Lower lobe of right lung (tissue), 2 donors: ENCODE measurements at places on chromosomes 4 and X. TPM values are rescaled to one million over a fixed set of nuclear protein-coding genes. Genes with fewer than 3 reads are reported as not detected.
A peak's percentile ranks its signal among the peaks of the same experiment; 100 is the strongest.

DNA sequence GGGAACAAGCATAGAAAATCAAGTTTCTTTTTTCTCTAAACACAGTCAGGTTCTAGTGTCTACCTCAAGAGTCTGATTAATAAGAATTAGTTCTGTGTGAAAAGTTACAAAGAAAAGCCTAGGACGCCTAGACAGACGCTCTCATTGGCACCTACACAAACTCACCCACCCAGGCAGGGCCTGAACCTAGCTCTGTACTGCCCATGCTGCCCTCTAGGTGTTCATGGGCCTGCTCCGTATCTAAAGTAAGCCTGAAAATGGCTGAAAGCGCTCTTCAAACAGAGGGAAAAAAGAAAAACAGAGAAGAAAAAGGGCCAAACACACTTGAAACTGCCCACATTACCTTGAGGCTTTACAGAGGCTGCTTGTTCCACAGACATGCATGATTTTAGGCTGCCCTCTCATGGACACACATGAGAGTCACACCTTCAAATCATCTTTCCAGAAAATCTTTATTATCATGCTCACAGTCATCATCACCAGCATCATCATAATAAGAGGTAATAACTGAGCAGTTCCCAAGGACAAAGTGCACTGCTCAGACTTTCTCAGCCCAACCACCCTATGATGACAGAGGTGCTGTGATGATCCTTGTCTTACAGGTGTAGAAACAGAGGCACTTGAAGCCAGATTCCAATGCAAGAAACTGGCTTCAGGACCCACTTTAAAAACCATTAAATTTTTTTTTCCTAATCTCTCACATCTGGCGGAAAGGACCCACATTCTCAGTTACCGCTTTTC is 49.6 kb downstream of the MAP7D2 start:
- no peak for DNase-seq

DNA sequence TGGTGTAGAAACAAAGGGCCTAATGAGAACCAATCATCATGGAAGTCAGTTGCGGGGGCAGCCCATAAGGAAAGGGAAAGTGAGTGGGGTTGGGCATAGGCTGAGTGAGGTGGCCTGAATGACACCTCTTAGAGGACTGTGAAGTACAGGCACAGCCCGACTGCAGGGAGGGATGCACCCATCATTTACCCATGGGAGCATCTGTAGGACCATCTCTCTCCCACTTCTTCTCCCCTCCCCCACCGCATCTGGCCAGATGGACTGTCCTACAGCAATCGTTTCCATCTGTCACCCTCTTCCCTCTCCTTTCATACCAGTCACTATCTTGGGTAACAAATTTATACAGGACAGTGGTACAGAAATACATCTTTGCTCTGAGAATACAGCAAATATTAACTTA is 4.2 kb downstream of the STBD1 start:
- DNase-seq, result no peak

DNA sequence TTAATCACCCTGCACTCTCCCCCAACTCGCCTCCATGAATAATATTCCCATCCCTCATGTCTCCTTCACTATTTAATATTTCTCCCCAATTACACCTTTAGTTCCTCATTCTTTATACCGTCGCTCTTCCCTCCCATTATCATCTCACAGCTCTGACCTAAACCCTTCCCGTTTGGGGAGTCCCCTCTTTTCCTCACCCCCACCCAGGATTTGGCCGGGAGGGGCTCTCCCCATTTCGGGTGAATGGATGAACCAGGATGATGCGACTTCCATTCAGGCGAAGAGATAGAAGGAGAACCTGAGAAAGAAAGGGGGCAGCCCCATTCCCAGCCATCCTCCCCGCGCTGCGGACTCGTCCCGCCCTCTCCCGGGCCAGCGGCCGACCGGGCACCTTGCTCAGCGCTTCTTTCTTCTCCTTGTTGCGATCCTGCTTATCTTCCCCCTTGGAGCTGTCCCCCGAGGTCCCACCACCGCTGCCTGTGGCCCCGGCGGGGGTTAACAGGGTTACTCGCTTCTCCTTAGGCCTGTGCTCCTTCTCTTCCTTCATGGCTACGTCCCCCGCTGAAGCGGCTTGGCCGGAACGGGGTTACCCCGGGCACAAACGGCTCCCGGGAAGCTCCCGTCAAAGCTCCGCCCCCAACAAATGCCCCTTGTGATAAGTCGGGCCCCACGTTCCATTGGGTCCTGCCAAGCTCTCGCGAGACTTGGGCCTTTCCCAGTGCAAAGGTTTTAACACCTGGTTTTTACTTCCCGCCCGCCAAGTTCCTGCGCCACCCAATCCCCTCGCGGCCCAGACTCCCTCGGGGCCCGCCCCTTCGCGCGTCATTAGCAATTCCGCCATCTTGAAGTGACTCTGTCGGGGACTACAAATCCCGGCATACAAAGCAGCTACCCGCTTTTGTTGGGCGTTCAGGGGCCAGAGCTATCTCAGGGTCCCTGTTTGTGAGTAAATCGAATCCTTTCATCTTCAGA is at the start of gene UPF3B:
Gene UPF3B, minus strand, starts transcription at position 582 of the 972 bp plus-strand sequence. Its CDS starts 35 bp downstream, at position 547.
- peak; percentile 97 for DNase-seq

DNA sequence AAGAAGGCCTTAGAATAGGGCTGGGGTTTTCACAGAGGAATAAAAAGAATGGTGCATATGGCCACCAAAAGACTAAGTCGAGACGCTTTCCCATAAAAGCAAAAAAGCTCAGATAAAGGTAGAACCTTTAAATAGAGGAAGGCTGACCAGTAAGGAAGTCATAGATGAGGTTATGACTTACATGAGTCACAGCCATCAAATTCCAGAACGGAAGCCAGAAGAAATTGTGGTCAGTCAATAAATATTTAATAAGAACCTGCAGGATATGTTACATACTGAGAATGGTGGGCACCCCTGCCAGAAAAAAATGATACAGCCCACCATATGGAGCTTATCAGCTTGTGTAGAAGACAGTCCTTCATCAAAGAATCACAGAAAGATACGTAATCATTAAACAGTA is 120.1 kb downstream of the MANBA start:
- no peak for DNase-seq

IBSP gene
- total RNA-seq, result not detected

TMEM150C gene
- total RNA-seq, result 6.9 TPM

CCNQ gene
- total RNA-seq, result 17.0 TPM

- no peak for DNase-seq
Measured at GRCh38 chrX:69396916-69397315, 107.2 kb upstream of the NALF2 start.

DNA sequence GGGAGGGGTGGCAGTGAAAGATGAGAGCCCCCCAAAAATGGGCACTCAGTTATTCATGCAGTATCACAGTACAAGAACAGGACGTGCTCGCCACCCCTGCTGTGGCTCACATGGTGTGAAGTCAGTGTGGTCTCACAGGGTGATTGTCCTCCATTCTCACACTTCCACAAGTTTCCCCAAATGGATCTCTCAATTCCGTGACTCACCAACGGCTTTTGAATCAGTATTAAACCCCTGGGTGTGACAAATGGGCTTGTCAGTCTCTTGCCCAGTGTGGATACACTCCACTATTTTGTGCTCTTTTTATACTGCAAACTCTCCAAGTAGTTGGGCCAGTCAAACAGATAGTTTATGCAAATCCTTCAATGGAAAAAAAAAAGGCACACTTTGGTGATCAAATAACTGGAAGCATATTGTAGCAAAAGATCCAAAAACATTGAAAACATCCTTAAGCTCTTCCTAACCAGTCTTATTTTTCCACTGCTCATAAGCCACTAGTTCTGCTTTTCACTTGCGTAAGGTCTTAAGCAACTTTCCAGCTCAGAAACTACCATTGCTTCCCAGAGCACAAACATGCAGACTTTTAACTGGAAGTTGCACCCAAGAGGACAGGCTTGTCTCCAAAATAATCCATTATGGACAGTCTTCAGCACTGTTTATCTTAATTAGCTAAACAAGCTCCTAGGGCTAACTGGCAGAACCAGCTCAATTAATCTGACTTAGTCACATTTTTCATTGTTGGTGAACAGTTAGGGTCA is 365.7 kb downstream of the PPP3CA start:
- DNase-seq, result peak; percentile 38

DNA sequence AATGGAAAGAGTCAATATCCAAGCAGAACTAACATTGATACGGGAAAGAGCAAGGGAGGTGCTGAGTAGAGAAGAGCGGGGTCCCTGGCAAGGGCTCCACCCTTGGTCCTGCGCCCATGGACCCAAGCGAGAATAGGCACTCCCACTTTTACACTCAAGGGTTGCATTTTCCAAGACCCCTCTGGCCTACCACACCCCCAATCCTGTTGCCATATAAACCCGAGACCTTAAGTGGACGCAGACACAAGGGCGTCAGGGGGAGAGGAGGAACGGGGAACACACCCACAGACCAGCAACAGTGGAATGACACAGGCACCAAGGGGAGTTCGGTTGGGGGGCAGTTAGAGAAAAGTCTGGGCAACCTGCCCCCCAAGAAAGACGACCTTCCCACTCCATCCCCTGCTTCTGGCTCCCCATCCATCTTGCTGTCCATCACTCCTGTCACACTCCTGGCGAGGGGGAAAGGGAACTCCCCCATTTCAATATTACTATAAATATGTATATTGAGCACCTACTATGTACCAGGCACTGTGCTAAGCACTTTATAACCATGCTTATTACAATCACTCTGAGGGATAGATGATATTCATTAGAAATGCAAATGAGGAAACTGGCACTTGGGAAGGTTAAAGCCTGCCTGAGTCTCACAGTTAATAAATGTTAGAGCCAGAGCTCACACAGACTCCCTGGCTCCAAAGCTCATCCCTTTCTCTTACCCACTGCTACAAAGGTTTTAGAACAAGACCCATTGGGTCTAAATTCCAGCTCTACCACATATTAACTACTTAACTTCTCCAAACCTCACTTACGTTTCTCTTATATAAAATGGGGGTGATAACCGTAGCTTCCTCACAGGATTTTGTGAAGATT is 51.7 kb downstream of the SCD5 start:
- DNase-seq, result no peak

PABPC5 gene
- 1.6 TPM for total RNA-seq

- DNase-seq, result no peak
Measured at GRCh38 chr4:5651089-5651488, 57.3 kb downstream of the EVC2 start.

- DNase-seq, result no peak
Measured at GRCh38 chr4:52102587-52102986, 51.5 kb downstream of the SPATA18 start.

PAK3 gene
- total RNA-seq, result 1.4 TPM

PAGE2B gene
- total RNA-seq, result not detected

- DNase-seq, result peak; percentile 63
Measured at GRCh38 chrX:119757979-119758730, at the start of gene SOWAHD. Gene SOWAHD (plus strand): TSS chrX:119758588. CDS start chrX:119758668, 80 bp downstream.

DNA sequence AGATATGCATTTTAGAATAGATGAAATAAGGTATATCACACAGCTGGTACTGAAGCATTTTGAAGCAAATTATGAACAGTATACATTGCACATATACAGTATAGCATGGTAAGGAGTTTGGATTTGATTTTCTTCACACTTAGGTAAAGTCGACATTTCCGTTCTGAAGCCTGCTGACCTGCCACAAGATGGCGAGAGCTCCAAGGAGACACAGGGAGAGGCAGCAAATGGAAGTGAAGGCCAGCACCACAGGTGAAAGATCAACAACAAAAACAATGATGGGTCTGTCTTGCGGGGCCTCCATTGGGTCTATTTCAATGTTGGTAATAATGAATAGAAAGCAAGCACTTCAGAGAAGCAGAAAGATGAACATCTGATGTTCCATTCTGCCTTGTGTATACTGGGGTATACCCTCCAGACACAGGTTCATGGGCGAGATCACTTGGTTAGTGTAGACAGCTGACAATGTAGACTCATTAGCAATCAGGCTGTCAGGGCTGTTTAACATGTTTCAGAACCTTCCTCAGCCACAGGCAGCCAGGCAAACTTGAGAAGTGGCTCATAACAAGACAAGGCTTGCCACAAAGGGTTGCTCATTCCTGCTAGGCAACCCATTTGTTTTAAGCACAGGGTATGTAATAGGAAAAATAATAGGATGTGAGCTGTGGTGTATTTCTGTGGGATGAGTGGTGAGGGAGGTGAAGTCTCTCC is 21.4 kb upstream of the NOX1 start:
- DNase-seq, result no peak

- DNase-seq, result peak; percentile 68
Measured at GRCh38 chrX:118974908-118975671, 672 bp downstream of the LONRF3 start.

DNA sequence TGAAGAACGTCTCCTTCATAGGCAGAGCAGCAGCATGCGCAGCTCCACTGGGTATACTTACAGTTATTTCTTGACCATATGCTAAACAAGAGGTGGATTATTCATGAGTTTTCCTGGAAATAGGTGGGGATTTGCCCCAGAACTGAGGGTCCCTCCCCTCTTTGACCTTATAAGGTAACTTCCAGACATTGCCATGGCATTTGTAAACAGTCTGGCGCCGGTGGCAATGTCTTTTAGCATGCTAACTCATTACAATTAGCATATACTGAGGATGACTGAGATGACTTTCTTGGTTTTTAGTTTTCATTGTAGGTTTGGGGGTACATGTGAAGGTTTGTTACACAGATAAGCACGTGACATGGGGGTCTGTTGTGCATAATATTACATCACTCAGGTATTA is 97.3 kb downstream of the MTNR1A start:
- no peak for DNase-seq

DNA sequence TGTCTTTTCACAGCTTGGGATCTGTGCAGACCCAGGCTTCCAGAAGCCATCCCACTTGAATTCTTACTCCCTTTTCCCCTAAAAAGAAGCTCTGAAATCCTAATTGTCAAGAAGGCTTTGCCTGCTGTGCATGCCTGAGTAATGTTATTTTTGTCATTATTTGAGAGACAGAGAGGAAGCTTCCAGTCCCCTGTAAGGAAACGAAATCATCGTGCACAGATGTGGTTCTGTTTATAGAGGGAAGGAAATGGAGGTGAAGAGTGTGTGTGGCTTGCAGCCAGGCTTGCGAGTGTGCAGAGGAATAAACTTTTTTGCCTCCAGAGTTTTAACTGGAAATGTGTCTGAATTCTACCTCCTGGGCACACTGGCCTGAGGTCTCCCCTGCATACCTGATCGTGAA is 70.2 kb downstream of the TBL1X start:
- no peak for DNase-seq

DNA sequence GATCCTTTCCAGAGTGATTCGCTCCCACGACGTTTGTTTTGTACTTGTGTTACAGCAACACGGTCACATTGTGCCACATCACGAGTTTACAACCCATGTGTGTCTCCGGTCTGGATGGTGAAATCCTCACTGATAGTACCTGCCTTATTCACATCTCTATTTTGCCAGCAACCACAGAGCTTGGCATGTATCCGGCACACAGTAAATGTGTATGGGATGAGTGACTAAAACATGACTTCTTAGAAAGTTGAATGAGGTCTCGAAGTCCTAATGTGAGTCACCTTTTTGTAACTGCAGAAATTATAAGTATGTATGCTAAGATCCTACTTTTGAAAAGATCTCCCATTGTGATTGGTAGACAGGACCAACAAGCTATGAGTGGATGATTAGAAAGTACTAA is 7.5 kb downstream of the STOX2 start:
- no peak for DNase-seq

- no peak for DNase-seq
Measured at GRCh38 chrX:72461288-72461687, 111.4 kb downstream of the HDAC8 start.
